ENCODE measurements at places on chromosomes 1 and 21. TPM values are rescaled to one million over a fixed set of nuclear protein-coding genes. Genes with fewer than 3 reads are reported as not detected.

LAD1 gene
- total RNA-seq: 80.5 TPM

- DNase-seq: no peak
Observed at GRCh38 chr1:4362314-4363044, 291.9 kb upstream of the AJAP1 start.

GRCh38 chr1:228035844-228036243 lies 29.0 kb downstream of the WNT3A start:
- DNase-seq: peak; percentile 11

GRCh38 chr1:899636-900317 lies 23.9 kb upstream of the SAMD11 start:
- DNase-seq: no peak

DNA sequence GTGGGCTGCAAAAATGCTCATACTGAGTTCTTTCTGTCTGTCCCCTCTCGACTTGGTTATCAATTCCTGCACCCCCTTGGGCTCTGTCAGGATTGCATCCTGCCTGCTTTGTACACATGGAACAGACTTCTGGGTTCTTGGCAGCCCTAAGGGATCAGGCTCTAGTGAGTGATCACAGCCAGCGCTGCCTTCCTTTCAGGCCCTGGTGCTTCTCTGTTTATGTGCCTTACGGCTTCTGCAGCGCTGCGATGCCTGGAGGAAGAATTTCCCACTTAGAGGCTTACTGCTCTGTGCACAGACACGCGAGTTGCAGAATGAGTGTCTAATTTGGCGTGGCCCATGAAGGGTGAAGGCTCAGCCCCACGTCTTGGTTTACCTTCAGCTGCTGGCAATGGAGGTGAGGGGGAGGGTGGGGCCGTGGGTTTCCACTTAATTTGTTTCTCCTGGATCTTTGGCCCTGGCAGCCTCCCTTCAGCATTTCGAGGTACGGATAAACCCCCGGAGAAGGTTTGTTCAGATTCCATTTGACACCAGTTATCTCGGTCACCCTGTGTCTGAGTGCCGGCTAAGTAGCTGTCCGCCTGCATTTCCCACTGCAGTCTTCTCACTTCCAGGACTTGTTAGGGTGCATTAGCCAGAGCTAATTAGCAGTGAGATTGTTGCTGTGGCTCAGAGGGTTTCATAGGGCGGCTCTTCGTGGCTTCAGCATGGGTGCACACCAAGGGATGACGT lies 227.3 kb downstream of the DYRK1A start:
- DNase-seq: no peak

GRCh38 chr1:243731974-243732625 lies 117.9 kb downstream of the AKT3 start:
- DNase-seq: no peak

GRCh38 chr1:246418565-246419312 lies 88.3 kb downstream of the SMYD3 start:
- no peak for DNase-seq

GRCh38 chr1:207140536-207140935 lies 36.5 kb downstream of the C4BPA start:
- DNase-seq: no peak

DNA sequence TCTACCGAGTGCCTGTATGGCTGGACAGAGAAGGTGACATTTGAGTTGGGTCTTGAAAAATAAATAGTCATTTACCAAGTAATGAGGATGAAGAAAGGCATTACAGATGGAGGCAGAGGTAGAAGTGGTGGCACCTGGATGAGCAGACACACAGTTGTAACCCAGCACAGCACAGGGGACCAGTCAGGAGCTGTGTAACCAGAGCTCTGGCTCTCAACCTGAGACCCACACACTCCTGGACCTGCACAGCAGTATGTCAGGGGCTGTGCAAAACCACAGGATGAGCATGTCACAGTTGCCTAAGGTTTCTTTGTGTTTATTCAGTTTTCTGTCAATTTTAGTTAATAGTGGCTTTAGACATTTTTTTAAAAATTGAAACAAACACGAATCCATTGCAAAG lies 11.3 kb upstream of the MCOLN3 start:
- DNase-seq: no peak

DNA sequence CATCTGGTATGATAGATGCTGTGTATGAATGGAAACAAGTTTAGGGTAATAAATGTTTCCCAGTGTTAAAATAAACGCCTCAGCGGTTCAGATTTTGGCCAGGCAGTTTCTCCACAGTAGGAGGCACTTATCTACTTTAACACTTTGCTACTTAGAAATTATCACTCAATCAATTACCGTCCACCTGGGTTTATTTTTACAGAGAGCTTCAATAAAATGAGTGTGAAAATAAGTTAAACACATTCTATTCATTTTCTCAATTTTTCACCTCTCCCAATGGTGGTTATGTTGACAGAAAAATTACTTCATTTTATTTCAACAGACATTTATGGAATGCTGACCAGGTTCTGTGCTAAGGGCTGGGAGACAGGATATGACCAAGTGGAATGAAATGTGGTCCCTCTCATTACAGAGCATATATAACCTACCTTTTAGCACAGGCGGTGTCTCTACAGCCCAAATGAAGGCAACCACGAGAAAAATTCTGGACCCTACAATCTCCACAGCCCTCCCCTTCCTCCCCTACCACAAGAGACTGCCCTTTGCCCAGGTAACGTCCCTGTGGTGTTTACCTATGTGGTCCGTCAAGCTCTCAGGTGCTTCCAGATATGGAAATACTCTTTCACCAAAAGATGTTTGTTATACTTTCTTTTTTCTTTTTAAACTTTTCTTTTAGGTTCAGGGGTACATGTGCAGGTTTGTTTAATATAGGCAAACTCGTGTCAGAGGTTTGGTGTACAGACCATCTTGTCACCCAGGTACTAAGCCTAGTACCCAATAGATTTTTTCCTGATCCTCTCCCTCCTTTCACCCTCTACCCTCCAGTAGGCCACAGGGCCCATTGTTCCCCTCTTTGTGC lies 105.5 kb downstream of the HLCS start:
- DNase-seq: peak; percentile 52

GRCh38 chr1:84365225-84366221 lies 32.8 kb upstream of the DNASE2B start:
- peak; percentile 5 for DNase-seq

DNA sequence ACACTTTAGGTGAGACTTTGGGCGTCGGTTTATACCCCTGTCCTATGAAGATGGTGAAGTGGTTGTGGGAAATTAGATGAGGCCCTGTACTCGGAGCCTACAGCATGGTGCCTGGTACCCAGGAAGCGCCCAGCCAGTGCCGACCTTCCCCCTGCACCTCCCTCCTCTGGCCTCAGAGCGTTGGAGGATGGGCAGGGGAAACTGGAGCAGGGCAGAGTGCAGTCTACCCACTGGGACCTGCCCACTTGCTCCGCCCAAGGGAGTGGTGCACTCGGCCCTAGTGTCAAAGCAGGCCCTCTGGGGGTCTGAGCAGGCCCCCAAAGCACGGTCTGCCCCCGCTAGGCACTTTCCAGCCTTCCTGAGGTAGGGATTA lies 13.0 kb upstream of the TTC22 start:
- DNase-seq: no peak

- no peak for DNase-seq
Observed at GRCh38 chr21:42161956-42162681, 56.8 kb upstream of the ABCG1 start.

- no peak for DNase-seq
Observed at GRCh38 chr1:41641475-41641814, 157.0 kb upstream of the EDN2 start.

S100A7A gene
- total RNA-seq: not detected

- DNase-seq: no peak
Observed at GRCh38 chr1:82059959-82060358, 259.2 kb downstream of the ADGRL2 start.

DNA sequence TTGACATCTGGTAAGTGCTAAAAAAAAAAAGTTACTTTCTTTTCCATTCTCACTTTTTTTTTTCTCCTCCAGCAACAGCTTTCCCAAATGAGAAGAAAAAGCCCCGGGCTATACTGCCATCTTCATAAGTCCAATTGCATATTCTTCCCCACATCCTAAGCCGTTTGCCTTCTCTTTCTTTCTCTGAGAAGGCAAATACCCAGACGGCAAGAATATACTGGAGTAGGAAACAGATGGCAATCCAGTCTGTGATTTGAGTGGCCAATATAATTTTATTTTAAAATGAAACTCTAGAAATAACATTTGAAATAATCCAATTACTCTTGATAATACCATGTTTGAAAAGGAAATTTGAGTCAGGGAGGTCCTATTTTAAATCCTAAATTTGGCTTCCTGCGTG lies 44.6 kb upstream of the GREM2 start:
- DNase-seq: no peak

DNA sequence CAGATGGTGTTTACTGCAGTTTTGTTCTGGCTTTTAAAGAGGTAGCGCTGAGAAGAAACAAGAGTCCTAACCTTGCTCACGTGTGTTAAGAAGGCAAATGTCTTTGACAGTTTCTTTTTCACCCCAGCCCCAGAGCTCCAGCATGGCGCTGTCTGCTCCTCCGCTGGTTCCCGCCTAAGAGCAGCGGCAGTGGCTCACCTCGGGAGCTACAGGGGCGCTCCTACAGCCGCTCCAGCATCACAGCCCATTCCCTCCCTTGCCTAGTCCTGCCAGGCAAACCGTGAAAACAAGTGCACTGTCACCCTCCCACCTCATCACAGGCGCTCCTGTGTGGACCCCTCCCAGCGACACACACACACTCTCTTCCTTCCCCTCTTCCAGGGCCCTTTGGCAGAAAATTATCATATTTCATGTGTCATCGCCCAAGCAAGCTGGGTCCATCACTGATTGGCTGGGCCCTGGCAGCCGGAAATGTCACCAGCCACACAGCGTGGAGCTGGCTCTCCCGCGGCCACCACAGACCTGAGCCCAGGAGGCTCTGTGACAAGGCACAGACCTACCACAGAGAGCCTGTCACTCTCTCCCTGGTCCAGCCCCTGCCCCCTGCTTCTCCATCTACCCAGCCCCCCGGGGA lies 1.2 kb upstream of the HIVEP3 start:
- DNase-seq: no peak

GRCh38 chr1:59695252-59695651 lies 119.5 kb upstream of the HOOK1 start:
- no peak for DNase-seq

All from Caco-2 (cell line).